ENCODE measurements at places on chromosomes 2 and 18. TPM values are rescaled to one million over a fixed set of nuclear protein-coding genes. Genes with fewer than 3 reads are reported as not detected.

Gene ALKAL2
- total RNA-seq, result 3.2 TPM

GRCh38 chr2:61926531-61927477 lies 21.3 kb downstream of the COMMD1 start:
- H3K36me3 ChIP-seq, result no peaks in the 10 kb centered on the region
- no peak for DNase-seq
- peaks cover 2% of the 10 kb centered on the region for H3K27me3 ChIP-seq
- H3K4me3 ChIP-seq, result no peak overlapping the region

Gene SERPINB12
- total RNA-seq, result not detected

Gene POTEF
- 1.1 TPM for total RNA-seq

GRCh38 chr18:62838475-62839098 lies 123.2 kb downstream of the PHLPP1 start:
- no peak overlapping the region for H3K4me3 ChIP-seq
- peaks cover 4% of the 10 kb centered on the region for H3K27me3 ChIP-seq
- H3K36me3 ChIP-seq, result peaks cover 4% of the 10 kb centered on the region
- DNase-seq, result no peak

Gene RMC1
- total RNA-seq, result 11.7 TPM

Gene FSHR
- not detected for total RNA-seq

DNA sequence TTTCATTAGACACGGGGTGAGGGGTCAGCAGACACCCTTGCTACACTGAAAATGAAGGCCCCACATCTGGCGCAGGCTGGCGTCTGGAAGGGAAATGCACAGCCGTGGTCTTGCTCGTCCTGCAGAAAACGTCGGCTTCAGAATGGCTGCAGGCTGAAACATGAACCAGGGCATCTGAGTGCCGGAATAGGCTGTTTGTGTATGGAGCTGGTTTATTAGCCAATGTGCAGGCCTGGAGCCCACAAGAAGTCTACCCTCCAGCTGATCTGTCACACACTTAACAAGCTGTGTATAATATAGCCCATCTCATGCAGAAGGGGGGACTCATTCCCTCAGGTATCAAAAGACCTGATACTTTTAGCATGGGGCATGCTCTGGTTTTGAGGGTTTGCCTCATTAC lies 153.4 kb upstream of the SOX11 start:
- H3K4me3 ChIP-seq, result no peak overlapping the region
- peaks cover 7% of the 10 kb centered on the region for H3K27me3 ChIP-seq
- DNase-seq, result no peak
- peaks cover 9% of the 10 kb centered on the region for H3K36me3 ChIP-seq
- H3K4me1 ChIP-seq, result no peaks in the 10 kb centered on the region

GRCh38 chr18:61569176-61569892 lies 236.1 kb downstream of the CDH20 start:
- no peak overlapping the region for H3K4me3 ChIP-seq
- no peak for DNase-seq
- no peaks in the 10 kb centered on the region for H3K4me1 ChIP-seq
- H3K27me3 ChIP-seq, result peaks cover 1% of the 10 kb centered on the region
- H3K27ac ChIP-seq, result no peak overlapping the region

Gene REG1B
- not detected for total RNA-seq

GRCh38 chr2:176902454-176902853 lies 310.1 kb upstream of the HNRNPA3 start:
- H3K27me3 ChIP-seq, result no peaks in the 10 kb centered on the region
- no peak overlapping the region for H3K4me3 ChIP-seq
- DNase-seq, result no peak
- H3K4me1 ChIP-seq, result no peaks in the 10 kb centered on the region
- H3K36me3 ChIP-seq, result no peaks in the 10 kb centered on the region

Gene SRD5A2
- 0.64 TPM for total RNA-seq

Gene RAB12
- 35.3 TPM for total RNA-seq

DNA sequence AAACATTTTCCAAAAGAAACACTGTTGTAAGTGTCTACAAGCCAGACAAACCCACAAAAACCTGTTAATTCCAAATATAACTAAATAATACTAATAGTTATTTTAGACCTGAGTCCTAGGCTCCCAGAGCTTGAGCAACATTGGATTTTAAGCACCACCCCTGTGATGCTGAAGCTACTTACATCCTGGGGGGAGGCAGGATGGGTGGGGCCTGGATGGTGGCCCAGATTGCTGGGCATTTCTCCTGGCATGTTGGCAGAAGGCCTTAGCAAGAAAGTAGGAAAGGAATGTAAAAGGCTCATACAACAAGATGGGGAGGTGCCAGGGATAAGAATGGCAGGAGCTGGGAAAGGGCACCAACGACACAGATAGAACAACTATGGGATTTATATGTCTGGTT lies 50.7 kb upstream of the OTX1 start:
- H3K27ac ChIP-seq, result no peak overlapping the region
- no peaks in the 10 kb centered on the region for H3K27me3 ChIP-seq
- no peaks in the 10 kb centered on the region for H3K36me3 ChIP-seq
- H3K4me3 ChIP-seq, result no peak overlapping the region
- H3K4me1 ChIP-seq, result peaks cover 3% of the 10 kb centered on the region

DNA sequence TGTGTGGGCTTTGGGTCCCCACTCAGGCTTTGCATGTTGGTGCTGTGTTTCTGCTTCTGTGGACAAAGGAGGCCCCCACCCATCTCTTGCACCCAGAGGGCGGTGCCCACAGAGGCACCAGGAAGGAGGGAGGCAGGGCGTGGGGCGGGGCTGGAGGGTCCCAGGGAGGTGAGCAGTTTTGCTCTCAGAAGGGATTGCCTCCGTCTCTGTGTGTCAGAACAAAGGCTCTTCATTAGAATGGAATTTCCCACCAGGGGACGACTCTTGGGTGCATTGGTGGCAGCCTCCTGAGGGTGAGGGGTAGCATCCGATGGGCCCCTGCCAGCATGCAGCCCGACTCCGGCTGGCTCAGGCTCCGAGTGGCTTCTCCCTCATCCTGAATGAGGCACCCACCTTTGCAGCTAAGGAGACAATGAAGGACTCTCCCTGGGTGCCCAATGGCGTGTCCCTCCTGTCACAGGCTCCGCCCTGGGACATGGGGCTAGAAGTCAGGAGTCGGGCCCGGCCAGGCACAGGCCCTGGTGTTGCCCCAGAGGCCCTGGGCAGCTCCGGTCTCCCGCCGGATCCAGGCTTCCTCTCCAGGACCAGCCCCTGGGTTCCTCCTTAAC lies 7.0 kb upstream of the ERFE start:
- no peaks in the 10 kb centered on the region for H3K36me3 ChIP-seq
- H3K27me3 ChIP-seq, result peaks cover 7% of the 10 kb centered on the region
- DNase-seq, result no peak
- no peak overlapping the region for H3K4me3 ChIP-seq
- no peaks in the 10 kb centered on the region for H3K4me1 ChIP-seq
- no peak overlapping the region for H3K27ac ChIP-seq

DNA sequence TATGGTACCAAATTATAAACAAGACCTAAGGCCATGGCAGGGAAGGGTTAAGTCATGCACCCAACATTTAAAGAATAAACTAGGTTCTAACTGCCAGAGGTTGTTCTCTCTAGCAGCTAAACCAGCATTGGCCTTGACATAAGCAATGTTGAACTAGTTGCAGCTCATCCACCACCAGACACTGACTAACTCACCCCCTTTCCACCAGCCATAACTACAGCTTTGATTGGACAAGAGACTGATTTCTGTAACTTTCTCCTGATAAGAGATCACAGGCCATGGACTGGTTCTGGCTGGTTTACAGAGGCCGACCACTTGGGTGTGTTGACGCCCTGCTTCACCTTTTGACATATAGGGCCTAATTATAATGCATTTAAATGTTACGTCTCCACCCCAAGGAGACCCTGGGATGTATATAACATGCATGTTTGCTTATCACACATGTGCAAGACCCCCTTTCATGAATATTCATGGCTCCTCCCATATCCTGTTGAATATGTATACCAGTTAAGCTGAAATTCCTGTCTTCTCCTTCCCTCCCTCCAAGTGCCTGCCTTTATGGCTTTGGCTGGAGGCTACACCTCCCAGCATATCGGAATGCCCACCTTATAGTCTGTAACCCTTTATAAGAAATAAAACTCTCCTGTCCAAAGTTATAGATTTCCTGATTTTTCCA lies 75.9 kb downstream of the MRPS9 start:
- no peak overlapping the region for H3K27ac ChIP-seq
- H3K4me3 ChIP-seq, result no peak overlapping the region
- H3K4me1 ChIP-seq, result no peaks in the 10 kb centered on the region
- DNase-seq, result no peak

DNA sequence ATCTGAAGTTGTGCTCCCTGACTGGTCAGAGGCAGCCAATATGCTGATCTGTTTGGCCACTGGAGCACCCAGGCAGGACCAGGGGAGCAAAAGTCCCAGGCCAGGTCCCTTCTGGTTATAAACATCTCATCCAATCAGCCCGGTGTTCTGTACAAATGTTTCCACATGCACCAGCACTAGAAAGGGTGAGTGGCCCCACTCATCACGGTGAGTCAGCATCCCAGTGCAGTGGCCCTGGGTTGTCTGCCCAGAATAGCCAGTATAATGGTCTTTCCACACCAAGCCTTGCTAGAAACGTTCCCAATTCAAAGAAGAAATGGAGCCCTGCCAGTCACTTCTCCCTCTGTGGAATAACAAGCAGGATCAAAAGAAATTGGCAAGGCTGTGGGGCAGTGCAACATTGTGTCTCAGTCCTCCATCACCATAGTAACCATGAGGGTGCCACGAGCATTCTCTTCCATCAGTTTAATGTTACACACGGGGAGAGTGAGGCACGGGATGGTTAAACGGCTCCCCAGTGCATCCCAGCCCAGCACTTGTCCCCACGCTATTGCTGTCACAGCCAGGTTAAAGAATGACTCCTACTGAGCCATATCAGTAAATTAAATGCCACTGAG lies 174.9 kb downstream of the SEPTIN10 start:
- no peak overlapping the region for H3K27ac ChIP-seq
- peaks cover 49% of the 10 kb centered on the region for H3K36me3 ChIP-seq
- peaks cover 3% of the 10 kb centered on the region for H3K4me1 ChIP-seq
- H3K27me3 ChIP-seq, result no peaks in the 10 kb centered on the region
- DNase-seq, result no peak

GRCh38 chr18:37872562-37872961 lies 307.0 kb upstream of the CELF4 start:
- H3K27ac ChIP-seq, result no peak overlapping the region
- H3K27me3 ChIP-seq, result peaks cover 6% of the 10 kb centered on the region

GRCh38 chr18:47422524-47422923 lies 171.1 kb upstream of the SKOR2 start:
- no peaks in the 10 kb centered on the region for H3K36me3 ChIP-seq
- peaks cover 6% of the 10 kb centered on the region for H3K27me3 ChIP-seq
- H3K4me1 ChIP-seq, result peaks cover 11% of the 10 kb centered on the region
- DNase-seq, result no peak
- H3K27ac ChIP-seq, result no peak overlapping the region
- no peak overlapping the region for H3K4me3 ChIP-seq

Gene EMILIN2
- total RNA-seq, result 6.8 TPM

Gene ASPRV1
- 0.87 TPM for total RNA-seq

GRCh38 chr2:68127358-68128242 lies 30.1 kb upstream of the PNO1 start:
- no peaks in the 10 kb centered on the region for H3K36me3 ChIP-seq
- H3K27me3 ChIP-seq, result peaks cover 2% of the 10 kb centered on the region
- no peak for DNase-seq
- H3K4me3 ChIP-seq, result no peak overlapping the region

Gene SIGLEC15
- 2.7 TPM for total RNA-seq

Gene CDH2
- total RNA-seq, result 162 TPM

DNA sequence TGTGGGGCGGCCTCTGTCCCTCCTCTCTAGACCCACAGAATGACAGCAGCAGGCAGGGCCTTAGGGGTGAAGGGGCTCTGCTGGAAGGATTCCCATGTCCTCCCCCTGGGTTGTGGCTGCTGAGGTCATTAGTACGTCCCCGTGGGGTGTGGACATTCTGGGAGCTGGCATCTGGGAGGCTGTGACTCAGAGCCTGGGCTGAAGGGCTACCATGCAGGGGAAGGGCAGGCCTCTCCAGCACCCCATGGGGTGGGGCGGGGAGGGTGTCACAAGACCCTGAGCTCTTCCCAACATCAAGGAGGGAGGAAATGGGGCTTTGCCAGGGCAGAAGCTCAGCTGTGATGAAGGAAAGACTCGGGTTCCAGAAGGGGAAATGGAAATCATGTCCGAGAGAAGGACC lies 105.8 kb upstream of the SMAD2 start:
- H3K4me3 ChIP-seq, result no peak overlapping the region
- no peaks in the 10 kb centered on the region for H3K4me1 ChIP-seq
- H3K27ac ChIP-seq, result no peak overlapping the region
- DNase-seq, result no peak
- H3K27me3 ChIP-seq, result peaks cover 7% of the 10 kb centered on the region
- no peaks in the 10 kb centered on the region for H3K36me3 ChIP-seq

GRCh38 chr2:140596447-140596846 lies 1534.4 kb downstream of the LRP1B start:
- H3K4me1 ChIP-seq, result no peaks in the 10 kb centered on the region
- DNase-seq, result no peak
- H3K27ac ChIP-seq, result no peak overlapping the region
- H3K27me3 ChIP-seq, result no peaks in the 10 kb centered on the region
- H3K36me3 ChIP-seq, result no peaks in the 10 kb centered on the region

DNA sequence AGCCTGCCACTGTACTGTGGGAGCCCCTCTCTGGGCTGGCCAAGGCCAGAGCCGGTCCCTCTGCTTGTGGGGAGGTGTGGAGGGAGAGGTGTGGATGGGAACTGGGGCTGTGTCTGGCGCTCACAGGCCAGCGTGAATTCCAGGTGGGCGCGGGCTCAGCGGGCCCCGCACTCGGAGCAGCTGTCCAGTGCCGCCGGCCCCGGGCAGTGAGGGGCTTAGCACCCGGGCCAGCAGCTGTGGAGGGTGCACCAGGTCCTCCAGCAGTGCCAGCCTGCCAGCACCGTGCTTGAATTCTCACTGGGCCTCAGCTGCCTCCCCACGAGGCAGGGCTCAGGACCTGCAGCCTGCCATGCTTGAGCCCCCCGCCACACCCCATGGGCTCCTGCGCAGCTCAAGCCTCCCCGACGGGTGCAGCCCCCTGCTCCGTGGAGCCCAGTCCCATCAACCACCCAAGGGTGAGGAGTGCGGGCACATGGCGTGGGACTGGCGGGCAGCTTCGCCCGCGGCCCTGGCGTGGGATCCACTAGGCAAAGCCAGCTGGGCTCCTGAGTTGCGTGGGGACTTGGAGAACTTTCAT lies 69.5 kb upstream of the ABCA12 start:
- no peak for DNase-seq
- no peak overlapping the region for H3K27ac ChIP-seq
- no peaks in the 10 kb centered on the region for H3K4me1 ChIP-seq

- no peaks in the 10 kb centered on the region for H3K27me3 ChIP-seq
- no peak for DNase-seq
- no peak overlapping the region for H3K27ac ChIP-seq
- H3K4me3 ChIP-seq, result no peak overlapping the region
- H3K4me1 ChIP-seq, result no peaks in the 10 kb centered on the region
- H3K36me3 ChIP-seq, result no peaks in the 10 kb centered on the region
Observed at GRCh38 chr2:78718024-78718423, 307.5 kb upstream of the REG3G start.

Measured in endothelial cell (in vitro differentiated cells).